ENCODE measurements at places on chromosomes 1 and 21. TPM values are rescaled to one million over a fixed set of nuclear protein-coding genes. Genes with fewer than 3 reads are reported as not detected.

Gene TCHHL1
- total RNA-seq, result not detected

Gene KCNA3
- not detected for total RNA-seq

Gene FAM163A
- total RNA-seq, result not detected

Gene IL6R
- total RNA-seq, result 11.6 TPM

Gene HES2
- 0.68 TPM for total RNA-seq

Gene EPHB2
- 8.0 TPM for total RNA-seq

Gene RGS18
- not detected for total RNA-seq

Gene TENT5C
- total RNA-seq, result under 0.01 TPM

Gene RBP7
- not detected for total RNA-seq

Gene ANKRD35
- not detected for total RNA-seq

Gene UQCRHL
- total RNA-seq, result 14.8 TPM

Gene CLCNKB
- not detected for total RNA-seq

Gene EPHA10
- not detected for total RNA-seq

Gene SLC45A1
- total RNA-seq, result 0.85 TPM

Gene PRKAA2
- total RNA-seq, result 2.0 TPM

Gene RIMS3
- total RNA-seq, result 0.45 TPM

Gene PROK1
- total RNA-seq, result not detected

Gene CATSPERE
- total RNA-seq, result not detected

Gene PEAR1
- total RNA-seq, result 0.49 TPM

Gene CCDC30
- total RNA-seq, result 0.82 TPM

Gene FMO3
- not detected for total RNA-seq

Gene CACNA1E
- 0.04 TPM for total RNA-seq

Gene CCT3
- 469 TPM for total RNA-seq

Measured in A375 (cell line).